ENCODE measurements at places on chromosomes 6 and 20.

GRCh38 chr6:37407948-37408347 is 25.1 kb upstream of the CMTR1 start:
- DNase-seq = no peak

DNA sequence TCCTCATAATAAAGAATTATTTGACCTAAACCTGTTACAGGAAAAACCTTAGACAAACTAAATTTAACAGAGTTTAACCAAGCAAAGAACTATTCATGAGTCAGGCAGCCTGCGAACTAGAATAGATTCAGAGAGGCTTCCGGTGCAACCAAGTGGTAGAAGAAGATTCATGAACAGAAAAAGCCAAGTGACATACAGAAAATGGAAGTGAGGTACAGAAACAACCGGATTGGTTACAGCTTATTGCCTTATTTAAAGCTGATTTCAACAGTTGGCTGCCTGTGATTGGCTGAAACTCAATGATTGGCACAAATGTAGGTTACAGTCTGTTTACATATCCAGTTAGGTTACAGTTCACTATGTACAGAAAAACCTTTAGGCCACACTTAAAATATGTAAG is 10.1 kb downstream of the PPP1R3G start:
- peak; percentile 68 for DNase-seq

DNA sequence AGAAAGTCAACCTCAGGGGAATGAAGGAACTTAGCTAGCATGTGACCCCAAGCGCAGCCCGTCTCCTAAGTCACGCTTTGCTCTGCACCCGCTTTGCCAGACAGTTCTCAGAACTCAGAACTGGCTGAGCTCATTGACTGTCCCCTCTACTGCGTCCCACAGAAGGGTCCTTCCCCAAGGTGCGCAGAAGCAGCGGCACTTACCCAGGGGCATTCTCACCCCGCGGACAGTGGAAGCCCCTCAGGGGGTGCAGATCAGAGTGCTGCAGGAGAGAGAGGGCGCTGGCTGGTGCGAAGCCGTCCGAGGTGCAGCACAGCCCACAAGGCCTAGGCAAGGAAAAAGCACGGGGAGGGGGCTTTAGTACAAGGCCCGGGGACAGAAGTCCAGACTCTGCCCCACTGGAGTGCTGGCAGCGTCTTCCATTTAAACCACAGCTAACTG is 807 bp downstream of the SNHG17 start:
- no peak for DNase-seq

DNA sequence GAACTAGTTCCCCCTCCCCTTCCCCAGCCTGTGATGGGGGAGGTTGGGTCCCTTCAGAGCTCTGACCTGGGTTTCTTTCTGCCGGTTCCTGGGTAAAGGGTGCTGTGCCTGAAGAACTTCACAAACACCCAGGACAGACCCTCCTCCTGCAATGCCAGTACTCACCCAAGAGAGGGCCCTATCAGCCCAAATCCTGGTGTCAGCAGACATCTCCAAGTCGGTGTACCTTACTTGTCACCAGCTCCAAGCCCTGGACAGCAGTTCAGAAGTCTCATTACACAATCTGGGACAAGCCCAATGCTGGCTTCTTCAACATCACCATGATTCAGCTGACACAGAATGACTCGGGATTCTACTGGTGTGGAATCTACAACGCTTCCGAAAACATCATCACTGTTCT is 467 bp downstream of the TREML4 start:
- no peak for DNase-seq

GRCh38 chr20:62607366-62608217 is 34.7 kb upstream of the SLCO4A1 start:
- DNase-seq = no peak

- DNase-seq = no peak
Observed at GRCh38 chr6:16903470-16903869, 142.2 kb upstream of the ATXN1 start.

DNA sequence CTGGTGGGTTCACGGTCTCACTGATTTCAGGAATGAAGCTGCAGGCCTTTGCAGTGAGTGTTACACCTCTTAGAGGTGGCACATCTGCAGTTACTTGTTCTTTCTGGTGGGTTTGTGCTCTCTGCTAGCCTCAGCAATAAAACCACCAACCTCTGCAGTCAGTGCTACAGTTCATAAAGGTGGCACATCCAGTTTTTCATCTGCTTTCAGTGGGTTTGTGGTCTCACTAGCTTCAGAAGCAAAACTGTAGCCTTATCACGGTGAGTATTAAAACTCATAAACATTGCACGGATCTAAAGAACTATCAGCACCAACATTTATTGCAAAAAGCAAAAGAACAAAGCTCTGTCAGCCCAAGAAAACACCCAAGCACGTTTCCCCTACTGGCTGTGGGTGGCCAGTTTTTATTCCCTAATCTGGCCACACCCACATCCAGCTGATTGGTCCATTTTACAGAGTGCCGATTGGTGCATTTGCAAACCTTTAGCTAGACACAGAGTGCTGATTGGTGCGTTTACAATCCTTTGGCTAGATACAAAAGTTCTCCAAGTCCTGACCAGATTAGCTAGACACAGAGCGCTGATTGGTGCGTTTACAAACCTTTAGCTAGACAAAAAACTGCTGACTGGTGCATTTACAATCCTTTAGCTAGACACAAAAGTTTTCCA is 3.4 kb upstream of the TMEM14C start:
- DNase-seq = no peak

DNA sequence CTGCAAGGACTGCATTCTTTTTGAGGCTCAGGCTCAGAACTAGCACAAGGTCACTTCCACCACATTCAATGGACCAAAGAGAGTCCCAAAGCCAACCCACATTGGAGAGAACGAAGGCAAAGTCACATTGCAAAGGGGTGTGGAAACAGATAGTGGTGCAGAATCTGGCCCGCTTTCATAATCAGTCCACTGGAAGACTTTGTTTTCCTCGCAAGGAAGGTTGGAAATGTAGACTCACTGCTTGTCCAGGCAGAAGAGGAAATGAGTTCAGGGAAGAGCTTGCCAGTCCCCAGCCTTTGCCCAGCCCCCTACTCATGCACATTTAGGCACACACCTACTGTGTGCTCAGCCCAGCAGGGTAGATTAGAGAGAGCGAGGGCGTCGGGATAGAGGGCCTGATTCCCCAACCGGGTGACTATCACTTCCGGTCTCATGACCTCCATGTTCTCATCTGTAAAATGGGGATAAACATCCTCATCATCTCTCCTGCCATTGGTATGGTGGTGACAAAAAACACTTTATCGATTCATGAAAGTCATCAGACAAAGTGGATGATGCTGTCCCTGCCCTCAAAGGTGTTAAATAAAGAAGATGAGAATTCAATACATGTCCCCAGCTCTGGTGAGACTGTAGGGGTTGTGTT is 24.3 kb upstream of the CCN5 start:
- DNase-seq = no peak

DNA sequence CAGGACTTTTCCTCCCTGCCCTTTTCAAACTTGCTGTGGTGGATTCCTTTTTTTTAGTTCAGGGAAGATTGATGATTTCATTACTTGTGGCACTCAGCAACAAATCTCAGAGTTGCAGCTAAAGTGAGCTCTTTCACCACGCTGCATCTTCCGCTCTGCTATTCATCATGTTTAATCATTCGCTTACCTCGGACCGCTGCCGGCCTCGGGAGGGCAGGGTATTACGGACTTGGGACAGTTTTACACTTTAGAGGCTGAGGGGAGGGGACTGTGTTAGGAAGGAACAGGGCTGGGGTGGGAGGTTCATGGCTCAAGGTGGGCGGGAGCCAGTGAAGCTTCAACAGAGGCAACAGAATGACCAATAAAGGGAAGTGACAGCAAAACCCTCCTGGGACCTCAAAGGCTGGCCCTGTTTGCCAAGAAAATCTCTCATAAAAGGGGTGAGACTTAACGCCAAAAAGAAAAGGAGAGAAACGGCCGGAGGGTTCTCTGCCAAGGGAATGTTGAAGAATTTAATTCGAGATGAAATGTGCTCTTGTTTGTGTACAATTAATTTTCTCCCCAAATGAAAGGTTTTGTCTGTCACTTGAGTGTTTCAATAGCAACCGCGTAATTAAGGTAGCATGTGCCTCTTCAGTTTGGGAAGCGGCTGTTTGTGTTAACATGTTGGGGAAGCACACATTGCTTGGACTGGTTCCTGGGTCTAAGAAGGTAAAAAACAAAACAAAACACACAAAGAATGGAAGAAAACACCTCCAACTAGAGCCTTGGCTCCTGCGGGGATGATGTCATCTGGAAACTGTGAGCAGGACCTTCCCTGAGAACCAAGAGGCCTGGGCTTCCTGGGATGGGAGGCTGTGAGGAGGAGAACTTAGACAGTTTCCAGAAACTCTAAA is 72.5 kb upstream of the SULF2 start:
- peak; percentile 68 for DNase-seq

DNA sequence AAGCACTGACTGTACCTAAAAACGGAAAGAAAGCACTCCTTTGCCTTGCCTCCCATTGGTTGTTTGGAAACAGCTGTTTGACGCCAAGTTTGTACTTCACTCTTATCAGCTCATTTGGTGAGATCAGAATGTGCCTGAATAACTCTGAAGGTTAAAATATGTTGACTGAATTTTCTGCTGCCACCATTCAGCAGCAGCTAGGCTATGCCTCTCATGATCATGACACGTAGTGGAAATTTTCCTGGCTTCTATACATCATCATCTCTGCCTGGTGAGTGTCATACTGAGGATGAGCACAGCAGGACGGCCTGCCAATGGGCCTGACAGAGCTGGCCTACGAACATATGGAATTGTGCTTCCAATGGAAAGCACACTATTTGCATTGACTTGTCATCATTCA is 704.9 kb upstream of the CITED2 start:
- DNase-seq = no peak

Data from GM10248 (cell line).